Putamen (tissue), 1 donor: ENCODE measurements at places on chromosomes 7 and 10.
A peak's percentile ranks its signal among the peaks of the same experiment; 100 is the strongest.

DNA sequence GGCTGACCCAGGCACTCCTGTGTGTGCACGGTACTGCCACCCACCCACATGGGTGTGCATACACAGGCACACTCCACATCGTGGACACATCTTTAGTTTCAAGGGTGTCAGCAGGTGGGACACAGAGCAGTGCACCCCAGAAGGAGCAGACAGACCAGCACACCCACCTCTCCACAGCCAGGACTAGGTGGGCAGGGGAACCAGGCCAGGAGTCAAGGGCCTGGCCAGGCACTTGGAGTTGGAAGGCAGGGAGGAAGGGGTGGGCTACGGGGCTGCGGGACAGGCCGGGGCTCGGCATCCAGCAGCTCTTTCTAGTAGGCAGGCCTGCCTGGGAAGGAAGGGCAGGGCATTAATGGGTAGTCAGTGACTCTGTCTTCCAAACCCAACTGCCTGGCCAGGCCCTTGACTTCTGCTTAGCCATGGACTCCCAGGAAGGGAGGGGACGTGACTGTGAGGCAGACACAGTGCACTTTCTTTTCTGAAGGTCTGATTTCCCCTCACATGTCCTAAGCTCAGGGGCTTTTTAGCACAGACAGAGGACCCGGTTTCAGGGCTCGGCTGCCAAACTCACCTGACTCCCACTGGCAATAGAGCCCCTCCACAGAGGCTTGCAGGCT lies 14.6 kb downstream of the RASGEF1A start:
- no peak for DNase-seq

DNA sequence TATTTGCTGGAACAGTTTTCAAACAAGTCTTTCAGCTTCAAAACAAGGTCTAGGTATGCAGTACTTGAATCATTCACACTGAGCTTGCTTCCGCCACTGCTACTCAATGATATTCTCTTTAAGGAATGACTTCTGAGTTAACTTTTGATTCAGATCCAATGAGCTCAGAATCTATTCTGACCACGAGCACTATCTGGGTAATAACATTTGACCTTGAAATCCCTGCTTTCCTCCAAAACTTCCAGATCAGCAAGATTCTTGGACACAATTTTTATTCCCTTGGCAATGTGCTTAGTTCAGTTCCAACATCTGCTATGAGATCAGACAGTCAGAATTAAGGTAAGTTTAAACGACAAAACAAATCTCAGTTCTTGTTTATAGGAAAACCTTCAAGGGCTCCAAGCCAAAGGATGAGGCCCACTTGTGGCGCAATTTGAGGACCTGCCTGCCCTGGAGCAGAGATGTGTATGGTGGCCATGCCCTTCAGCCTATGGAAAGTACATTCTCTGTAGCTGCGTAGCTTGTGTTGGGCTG lies 87.2 kb downstream of the RNF216 start:
- DNase-seq: no peak

DNA sequence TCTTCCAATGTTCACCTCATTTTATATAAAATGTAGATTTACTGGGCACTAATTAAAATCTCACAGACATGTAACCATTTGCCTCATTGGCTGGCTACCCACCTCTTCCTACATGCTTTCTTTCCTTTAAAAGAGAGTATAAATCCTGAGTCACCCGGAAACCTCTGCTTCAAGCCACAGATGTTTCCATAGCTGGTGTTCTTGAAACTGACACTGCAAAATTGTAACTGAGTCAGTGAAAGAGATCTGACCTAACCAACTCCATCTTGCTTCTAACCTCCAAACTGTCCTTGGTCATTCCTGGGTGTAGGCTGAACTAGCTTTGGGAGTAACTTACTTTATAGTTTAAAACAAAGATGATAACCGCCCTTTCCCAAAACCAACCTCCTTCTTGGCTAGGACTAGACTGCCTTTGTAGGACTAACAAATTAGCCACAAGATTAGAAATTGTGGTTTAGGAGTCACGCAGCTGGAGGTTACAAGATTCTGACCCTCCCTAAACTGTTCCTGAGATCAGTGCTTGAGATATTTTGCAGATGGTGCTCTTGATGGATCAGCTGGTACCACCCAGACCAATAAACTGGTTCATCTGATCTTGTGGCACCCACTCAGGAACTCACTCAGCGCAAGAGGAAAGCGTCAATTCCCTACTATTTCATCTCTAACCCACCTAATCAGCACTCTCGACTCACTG lies 33.5 kb downstream of the SVOPL start:
- no peak for DNase-seq

DNA sequence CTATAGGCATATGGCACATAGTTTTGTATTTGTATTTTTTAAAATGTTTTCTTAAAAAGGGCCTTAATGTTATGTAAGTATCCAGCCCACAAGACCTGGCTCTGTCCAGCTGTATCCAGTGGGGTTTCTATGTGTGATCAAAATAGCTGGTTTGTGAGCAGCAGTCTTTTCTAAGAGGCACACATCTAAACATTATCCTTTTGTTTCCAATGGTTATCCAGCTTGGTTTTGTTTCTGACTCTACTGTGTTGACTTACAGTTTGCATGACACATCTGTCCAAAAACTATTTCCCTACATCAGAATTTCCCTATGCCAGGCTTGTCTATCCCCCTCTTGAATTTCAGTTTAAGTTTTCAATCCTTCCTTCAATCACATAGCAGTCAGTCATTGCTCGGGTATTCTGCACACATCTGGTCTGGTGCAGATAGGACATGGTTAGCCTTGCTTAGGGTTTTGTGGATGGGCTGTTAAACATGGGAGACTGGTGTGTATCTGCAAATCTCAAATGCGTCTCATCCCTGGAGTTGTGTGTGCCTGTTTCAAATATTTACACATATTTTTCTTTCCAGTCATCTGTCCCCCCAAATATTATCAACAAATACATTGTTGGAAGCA lies 104.2 kb downstream of the SAMD9 start:
- no peak for DNase-seq

- peak; percentile 82 for DNase-seq
Measured at GRCh38 chr7:26201247-26202018, at the start of gene CBX3. Gene CBX3, plus strand, starts transcription at chr7:26201745. Its CDS starts 1,254 bp downstream, at chr7:26202999.
